ENCODE measurements at places on chromosomes 12 and 14.

DNA sequence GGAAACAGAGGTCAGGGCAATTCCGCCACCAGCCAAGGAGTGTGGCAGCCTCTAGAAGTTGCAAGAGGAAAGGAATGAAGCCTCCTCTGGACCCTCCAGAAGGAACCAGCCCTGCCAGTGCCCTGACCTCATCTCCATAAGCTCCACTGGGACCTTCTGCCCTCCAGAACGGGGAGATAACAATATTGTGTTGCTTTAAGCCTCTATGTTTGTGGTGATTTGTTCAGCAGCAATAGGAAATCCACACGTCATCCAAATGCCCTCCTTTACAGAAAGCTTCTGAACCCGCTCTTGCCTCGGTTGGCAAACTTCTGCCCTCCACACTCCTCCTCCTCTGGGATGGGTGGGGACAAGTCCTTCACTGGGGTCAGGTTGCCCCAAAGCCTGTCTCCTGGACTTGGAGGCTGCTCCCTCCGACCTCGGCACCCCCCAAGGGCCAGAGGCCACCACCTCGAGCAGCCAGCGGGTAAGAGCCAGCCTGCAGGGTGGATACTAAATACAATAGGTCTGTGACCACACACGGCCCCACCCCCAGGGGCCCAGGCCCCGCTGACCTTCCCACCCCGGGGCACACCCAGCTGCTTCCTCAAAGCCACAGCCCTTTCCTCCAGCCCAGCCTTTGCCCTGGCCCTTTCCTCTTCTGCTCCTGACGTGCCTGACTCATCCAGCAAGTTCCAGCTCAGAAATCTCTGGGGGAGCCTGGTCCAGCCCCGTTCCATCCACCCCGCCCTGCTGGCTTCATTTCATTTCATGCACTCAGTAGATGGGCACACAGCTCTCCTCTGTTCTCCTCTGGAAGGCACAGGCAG, 58.7 kb upstream of the NCOR2 start:
- DNase-seq: no peak

- no peak for DNase-seq
These were observed 14.4 kb upstream of the OR6C65 start for GRCh38 chr12:55385891-55386290.

DNA sequence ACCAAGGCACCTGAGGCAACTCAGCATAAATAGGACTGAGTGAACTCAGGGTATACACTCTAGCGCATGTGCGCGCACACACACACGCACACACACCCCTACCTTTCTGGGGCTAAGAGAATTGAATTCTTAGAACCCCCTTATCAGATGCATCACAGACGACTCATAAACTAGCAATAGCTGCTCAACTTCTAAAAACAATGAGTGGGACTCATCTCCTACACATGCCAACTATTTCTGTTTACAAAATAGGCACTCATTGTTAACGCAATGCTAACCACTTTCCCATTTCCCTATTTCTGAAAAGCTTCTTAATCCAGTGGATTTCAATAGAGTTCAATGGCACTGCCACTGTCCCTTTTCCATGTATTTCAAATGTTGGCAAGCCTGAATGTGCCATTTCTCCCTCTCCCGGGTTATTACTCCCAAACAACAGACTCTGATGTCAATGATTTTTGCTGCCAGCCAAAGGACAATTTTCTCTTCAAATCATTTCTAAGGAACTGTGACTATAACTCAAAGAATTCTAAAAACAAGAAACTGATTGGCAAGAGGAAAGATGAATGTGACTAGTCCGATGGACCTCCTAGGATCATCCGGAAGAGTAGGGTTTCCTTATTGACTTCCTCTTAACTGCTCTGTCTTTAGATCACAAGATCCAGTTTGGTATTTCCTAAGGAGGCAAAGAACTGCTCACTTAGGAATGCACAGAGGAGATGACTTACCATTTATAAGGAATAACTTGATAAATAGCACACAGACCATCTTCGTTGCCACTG, 48.8 kb downstream of the SLC38A1 start:
- DNase-seq: peak; percentile 69

GRCh38 chr14:79525416-79525815, 685.9 kb downstream of the DIO2 start:
- DNase-seq: no peak

DNA sequence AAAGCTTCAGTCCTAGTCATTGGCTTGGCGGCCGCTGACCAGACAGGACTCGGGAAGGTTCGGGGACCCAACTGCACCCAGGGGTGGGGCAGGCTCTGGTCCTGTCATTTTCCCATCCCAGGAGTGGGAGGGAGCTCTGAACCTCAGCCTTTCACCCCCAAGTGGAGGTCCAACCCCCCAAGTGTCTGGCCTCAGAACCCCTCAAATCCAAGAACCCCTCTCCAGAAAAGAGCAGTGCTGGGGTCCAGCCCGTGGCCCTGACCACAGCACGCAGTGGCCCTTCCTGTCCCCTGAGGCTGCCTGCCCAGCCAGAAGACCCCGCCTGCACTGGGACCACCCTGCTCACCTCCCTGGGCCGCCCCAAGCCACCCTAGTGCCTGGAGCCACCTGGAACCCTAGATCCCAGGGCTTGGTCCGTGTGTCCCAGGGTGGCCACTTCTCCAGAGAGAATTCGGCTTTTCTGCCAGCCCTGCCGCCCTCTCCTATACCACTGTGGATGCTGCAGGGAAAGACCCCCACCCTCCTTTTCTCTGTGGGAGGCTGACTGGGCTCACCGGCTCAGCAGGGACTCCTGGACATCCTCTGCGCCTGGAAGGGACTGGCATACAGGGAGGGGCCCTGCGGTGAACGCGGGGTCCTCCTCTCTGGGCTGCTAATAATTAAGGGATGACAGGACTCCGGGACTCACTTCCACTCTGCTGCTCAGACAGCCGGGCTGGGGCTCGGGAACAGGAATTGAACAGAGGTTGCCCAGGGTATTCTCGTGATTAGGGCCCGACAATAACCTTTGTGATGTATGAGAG, 326.9 kb upstream of the SFSWAP start:
- DNase-seq: no peak

- DNase-seq: no peak
These were observed 2.3 kb downstream of the HMGA2 start for GRCh38 chr12:65826353-65827171.

DNA sequence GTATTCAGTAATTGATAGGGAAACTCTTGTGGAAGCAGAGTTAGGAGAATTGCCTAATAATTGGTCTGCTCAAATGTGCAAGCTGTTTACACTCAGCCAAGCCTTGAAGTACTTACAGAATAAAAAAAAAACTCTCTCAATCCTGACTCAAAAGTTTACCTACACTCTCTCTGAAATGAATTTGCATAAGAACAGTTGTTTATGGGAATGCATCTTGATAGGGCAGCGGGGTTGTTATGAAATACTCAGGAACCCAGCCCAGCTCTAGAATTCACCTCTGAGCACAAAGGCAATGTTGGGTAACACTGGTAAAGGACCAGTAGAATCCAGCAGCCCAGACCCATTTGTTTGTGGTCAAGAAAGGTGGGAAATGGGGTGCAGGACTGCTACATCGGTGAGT, 267.0 kb downstream of the CPNE8 start:
- no peak for DNase-seq

DNA sequence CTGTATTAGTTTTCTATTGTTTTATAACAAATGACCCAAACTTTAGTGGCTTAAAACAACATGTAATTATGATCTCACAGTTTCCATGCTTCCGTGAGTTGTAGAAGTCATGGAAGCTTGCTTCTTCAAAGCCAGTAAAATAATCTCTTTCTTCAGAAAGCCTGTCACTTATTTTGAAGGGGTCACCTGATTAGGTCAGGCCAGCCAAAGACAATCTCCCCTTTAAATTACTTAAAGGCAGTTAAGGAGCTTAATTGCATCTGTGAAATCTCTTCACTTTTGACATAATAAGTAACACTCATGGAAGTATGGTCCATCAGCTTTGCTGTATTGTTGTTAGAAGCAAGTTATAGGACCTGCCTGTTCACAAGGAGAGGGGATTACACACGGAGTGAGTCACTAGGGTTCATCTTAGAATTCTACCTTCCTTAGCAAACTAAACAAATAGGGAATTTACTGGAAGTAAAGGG, 89.8 kb downstream of the FAR2 start:
- DNase-seq: no peak

DNA sequence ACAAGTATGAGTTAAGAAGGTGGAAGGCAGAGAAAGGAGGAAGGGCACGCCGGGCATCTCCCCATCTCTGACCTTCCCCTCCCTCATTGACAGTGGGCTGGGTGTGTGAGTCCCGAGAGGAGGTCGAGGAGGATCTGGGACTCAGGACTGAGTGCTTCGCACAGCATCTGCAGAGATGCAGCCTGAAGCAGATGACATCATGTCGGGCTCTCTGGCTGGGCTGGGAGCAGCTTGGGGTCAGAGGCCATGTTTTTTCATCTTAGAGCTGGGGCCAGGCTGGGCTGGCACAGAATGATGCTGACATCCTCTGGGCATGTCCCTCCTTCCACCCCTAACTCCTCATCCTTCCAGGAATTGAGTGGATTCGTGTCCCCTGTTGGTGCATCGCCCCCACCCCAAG, 43.5 kb downstream of the CMKLR1 start:
- DNase-seq: no peak

DNA sequence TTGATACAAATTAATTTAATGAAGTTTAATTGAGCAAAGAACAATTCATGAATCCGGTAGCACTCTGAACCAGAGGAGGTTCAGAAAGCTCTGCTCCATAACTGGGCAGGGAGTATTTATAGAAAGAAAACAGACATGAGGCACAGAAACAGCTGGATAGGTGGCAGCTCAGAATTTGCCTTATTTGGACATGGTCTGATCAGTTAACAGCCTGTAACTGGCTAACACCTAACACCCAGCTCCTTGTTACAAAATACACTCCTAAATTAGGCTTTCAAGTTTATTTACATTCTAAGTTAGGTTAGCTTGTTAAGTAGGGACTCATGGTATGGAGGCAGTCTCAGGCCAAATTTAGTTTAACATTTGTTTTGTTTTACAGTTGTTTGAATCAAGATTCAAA, 67.8 kb upstream of the TMCC3 start:
- no peak for DNase-seq

DNA sequence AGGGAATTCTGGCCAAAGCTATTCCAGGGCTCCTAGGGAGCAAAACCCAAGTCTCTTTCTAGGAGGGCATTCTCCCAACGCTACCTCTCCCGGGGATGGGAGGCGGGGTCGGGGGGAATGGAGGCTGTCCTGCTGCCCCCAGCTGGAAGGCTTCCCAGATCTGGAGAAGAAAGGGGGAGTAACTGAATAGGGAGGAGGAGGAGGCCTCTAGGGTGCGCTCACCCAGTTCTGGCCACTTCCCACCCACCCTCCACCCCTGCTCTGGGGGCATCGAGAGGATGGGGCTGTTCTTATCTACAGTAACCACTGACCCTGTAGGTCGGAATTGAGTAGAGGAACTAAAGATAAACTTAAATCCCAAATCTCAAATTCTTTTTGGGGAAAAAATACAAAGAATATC, 579 bp upstream of the RNASE1 start:
- no peak for DNase-seq

GRCh38 chr12:80189241-80189640, 89.9 kb downstream of the OTOGL start:
- DNase-seq: no peak

- no peak for DNase-seq
These were observed 447.2 kb downstream of the SNAPC1 start for GRCh38 chr14:62209287-62209899.

- DNase-seq: no peak
These were observed 81.6 kb downstream of the LLPH start for GRCh38 chr12:66048835-66049537.

GRCh38 chr14:99829450-99829849, 36.2 kb downstream of the EML1 start:
- DNase-seq: no peak

DNA sequence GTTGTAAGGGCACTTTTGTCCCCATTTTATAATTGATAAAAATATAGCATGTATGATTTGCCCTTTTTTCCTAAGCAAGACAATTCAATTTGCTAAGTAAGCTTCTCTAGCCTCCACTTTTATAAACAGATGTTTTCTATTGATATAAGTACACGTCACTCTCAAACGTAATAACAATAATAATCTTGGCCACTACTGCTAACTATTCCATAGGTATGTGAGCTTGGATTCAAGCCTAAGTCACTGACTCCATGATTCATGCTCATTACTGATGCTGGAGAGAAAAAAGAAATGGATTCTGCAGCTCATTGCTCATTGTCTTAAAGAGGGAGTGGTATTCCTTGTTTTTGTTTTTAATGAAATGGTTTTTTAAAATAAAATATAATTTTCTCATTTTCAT, 661.0 kb downstream of the GALC start:
- no peak for DNase-seq

DNA sequence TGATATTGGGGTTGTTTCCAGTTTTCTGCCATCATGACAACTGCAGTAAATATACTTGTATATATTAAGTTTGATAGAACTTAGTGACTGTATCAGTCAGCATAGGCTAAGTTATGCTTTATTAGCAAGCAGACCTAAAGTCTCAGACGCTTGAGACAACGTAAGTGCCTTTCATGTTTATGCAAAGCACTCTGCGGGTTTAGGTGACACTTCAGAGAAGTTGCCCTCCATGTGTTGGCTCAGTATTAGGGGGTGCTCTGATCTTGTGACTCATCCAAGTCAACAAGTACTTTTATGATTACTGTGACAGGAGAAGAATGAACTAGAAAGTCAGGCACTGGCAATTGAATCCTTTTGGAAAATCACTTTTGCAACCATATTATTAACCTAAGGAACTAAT, 13.3 kb upstream of the OTOGL start:
- DNase-seq: no peak

- DNase-seq: no peak
These were observed 7.3 kb upstream of the CLMN start for GRCh38 chr14:95326987-95327386.

DNA sequence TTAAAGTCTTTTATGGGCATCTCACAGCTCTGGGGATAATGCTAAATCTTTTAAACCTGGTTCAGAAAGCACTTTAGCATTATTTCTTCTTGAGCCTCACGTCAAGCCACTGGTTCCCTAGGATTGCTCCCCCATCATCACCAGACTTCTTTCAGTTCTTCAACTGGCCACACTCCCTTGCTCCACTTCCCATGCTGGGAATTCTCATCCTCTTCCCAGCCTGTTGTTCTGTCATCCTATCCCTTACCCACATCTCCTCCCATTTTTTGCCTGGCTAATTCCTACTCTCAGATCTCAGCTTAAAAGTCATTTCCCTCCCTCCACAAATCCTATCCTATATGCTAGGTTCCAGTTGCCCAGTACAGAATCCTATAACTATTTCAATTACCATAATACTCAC, 14.4 kb downstream of the FERMT2 start:
- DNase-seq: no peak

GRCh38 chr12:16350682-16351081, 3.2 kb downstream of the MGST1 start:
- DNase-seq: no peak

DNA sequence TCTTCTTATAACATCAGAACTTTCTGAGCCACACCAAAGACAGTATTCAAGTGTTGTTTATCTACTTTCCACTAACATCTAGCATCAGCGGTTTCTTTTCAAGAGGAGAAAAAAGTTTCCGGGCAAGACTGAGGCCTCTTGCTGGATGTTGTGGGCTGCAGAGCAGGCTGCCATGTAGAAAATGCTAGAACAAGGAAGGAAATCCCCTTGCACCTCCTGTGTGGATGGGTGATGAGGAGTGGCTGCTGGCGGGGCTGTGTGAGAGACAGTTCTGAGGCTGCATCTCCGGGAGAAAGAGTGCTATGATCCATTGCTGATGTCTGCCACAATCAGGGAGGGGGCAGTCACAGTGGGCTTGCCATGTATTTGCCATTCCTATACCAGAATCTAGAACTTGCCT, 37.8 kb upstream of the PPP1CC start:
- peak; percentile 42 for DNase-seq

GRCh38 chr12:70609739-70610491, 27.3 kb downstream of the PTPRB start:
- no peak for DNase-seq

- no peak for DNase-seq
These were observed 21.6 kb upstream of the TMCC3 start for GRCh38 chr12:94671917-94672316.
